Stimulated activated CD8-positive, alpha-beta memory T cell treated with anti-CD3 and anti-CD28 coated beads, Interleukin-4, amount 100 ng/mL, for 4 hours (primary cell): ENCODE measurements at places on chromosomes 5 and 9.

DNA sequence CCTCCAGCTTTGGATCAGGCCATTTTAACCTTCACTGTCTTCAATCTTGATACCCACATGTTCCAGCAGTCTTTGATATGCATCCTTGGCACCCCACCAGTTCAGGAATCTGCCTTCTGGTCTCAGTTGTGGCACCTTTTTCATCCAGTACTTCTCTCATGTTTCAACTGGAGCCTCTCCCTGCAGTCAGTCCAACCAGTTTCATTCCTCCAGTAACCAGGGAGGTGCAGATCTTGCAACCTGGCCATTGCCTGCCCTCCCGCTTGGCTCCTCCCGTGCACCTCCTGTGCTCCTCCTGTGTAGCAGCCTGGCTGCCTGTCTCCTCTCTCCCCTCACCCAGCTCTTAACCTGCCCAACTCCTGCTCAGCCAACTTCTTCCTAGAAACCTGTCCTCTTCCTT is 20.2 kb downstream of the FUBP3 start:
- no peak for DNase-seq

- DNase-seq = no peak
Measured at GRCh38 chr5:158261674-158262367, 402.9 kb upstream of the CLINT1 start.

- no peak for DNase-seq
Measured at GRCh38 chr5:134242146-134242545, 16.3 kb upstream of the PPP2CA start.

DNA sequence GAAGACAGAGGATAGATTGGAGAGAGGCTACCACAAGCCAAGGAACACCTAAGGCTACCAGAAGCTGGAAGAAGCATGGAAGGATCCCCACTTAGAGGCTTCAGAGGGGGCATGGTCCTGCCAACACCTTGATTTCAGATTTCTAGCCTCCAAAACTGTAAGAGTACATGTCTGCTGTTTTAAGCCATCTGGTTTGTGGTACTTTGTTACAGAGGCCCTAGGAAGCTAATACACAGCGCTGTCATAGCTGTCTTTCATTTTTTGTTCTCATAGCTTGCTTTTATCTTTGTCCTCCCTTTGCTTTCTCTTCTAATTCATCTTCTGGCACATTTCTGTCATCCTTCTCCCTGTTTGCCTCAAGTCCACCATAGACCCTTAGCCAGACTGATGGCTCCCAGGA is 104.5 kb downstream of the ATP10B start:
- no peak for DNase-seq

DNA sequence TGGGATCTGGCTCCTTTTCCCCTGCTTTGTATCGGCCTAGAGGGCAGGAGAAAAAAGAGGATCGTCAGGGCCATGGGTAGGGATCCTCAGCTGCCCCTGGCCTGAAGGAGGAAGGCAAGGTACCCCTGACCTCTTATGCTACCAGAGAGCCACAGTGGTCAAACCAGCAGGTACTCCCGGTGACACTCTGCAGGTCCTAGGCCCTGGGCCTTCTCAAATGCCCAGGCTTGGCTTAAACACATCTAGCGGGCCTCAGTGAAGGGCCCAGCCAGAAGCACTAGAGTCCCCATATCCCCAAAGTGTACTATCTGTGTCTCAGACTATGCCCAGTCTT is 3.5 kb downstream of the IRF1 start:
- no peak for DNase-seq

- DNase-seq = no peak
Measured at GRCh38 chr9:77839459-77840140, 191.5 kb upstream of the GNA14 start.

- DNase-seq = no peak
Measured at GRCh38 chr9:80885894-80886293, 803.5 kb downstream of the TLE1 start.

GRCh38 chr5:2013301-2014057 is 130.8 kb upstream of the IRX4 start:
- no peak for DNase-seq

DNA sequence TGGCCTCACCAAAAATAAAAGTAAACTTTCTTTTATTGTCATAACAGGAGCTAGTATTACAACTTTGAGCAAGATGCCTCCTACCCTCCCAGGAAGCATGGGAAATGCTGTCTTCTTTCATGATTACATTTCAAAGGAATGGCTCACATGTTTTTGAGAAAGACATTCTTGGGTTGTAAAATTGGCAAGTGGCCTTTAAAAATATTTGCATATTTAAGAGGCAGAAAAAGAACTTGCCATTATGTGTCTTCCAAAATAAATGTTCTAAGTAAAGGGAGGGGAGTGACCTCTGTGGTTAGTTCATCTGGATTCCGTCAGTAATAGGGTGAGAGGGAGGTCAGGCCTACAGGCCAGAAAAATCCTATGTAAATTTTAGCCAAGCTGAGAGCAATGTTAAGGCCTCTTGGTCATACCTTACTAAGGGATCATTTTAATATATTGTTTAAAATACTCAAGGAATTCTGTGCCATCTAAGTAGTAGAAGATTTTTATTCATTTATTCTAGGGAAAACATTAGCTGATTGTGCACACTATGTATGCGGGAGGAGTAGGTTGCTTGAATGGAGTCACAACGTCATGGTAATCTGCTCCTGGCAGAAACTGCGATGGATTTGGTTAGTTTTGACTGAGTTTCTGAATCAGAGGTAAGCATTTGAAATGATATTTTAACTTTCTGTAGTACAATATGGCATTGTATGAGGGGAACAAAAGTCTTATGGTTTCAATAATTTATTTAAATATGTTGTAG is 1485.7 kb upstream of the CDH9 start:
- no peak for DNase-seq

GRCh38 chr9:33840381-33840780 is 23.4 kb downstream of the UBE2R2 start:
- no peak for DNase-seq

GRCh38 chr9:69499407-69499806 is 172.8 kb downstream of the APBA1 start:
- DNase-seq = no peak

DNA sequence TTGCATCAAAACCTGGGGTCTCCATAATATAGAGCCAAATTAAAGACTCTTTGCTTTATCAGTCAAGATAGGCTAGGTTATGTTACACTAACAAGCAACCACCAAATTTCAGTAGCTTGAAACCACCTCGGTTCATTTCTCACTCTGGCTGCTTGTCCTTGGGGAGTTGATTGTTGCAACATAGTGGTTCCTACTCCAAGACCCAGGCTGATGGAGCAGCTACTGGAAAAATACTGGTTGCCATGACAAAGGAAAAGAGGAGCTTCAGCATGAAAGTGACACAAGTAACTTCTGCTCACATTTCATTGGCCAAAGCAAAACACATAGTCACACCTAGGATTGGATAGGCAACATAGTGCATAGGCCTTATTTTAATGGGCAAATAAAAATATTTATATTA is 18.5 kb upstream of the RCL1 start:
- DNase-seq = no peak

DNA sequence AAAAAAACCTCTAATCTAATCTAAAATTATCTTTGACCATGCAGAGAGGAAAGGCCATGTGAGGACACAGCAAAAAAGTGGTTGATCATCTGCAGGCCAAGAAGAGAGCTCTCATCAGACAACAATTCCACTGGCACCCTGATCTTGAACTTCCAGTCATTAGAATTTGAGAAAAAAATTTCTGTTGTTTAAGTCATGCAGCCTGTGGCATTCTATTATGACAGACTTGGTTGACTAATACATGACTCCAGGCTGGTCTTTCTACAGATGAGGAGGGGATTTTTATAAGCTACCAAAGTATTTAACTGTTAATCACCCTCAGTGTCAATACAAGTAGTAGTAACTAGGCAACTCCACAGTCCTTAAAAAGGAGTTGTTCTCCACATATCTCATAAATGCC is 358.5 kb upstream of the RGMB start:
- no peak for DNase-seq

- no peak for DNase-seq
Measured at GRCh38 chr9:86575825-86576525, 221.8 kb upstream of the TUT7 start.
